ENCODE measurements at places on chromosomes 2 and 18.
A peak's percentile ranks its signal among the peaks of the same experiment; 100 is the strongest.

DNA sequence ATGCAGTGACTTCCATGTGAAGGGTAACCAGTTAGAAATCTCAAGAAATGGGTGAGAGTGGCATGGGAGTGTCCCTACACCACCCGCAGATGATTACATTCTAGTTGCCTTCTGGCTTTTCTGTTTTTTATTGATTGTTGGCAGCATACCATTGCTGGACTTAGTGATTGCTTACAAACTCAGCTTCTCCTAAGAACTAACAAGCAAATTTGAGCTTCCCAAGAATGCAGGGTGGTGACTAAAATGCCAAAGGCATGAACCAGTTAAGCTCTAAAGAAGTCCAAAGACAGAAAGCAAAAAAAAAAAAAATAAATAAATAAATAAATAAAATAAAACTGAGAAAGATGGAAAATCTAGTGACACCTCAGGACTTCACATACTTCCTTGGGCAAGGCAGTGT, 245.5 kb upstream of the PARD3B start:
- no peaks in the 10 kb centered on the region for H3K4me1 ChIP-seq
- H3K27me3 ChIP-seq: peaks cover 5% of the 10 kb centered on the region
- no peak overlapping the region for H3K4me3 ChIP-seq
- H3K36me3 ChIP-seq: no peaks in the 10 kb centered on the region
- DNase-seq: no peak
- H3K27ac ChIP-seq: no peak overlapping the region

GRCh38 chr2:231483398-231484329, 19.4 kb upstream of the NCL start:
- H3K27ac ChIP-seq: peak overlapping the region; percentile 61
- H3K27me3 ChIP-seq: peaks cover 9% of the 10 kb centered on the region
- no peak for DNase-seq

- H3K27ac ChIP-seq: no peak overlapping the region
- H3K4me1 ChIP-seq: peaks cover 14% of the 10 kb centered on the region
- H3K27me3 ChIP-seq: peaks cover 15% of the 10 kb centered on the region
- no peak for DNase-seq
These were observed 16.6 kb upstream of the DNMT3A start for GRCh38 chr2:25358249-25358815.

- H3K36me3 ChIP-seq: no peaks in the 10 kb centered on the region
- peak within 1 kb of the TSS; percentile 70 for H3K4me3 ChIP-seq
- H3K27me3 ChIP-seq: peaks cover 8% of the 10 kb centered on the region
- DNase-seq: no peak
- no peaks in the 10 kb centered on the region for H3K4me1 ChIP-seq
These were observed at the start of gene EPB41L3 for GRCh38 chr18:5543773-5544389. Gene EPB41L3 (minus strand): TSS chr18:5543997. CDS start chr18:5489183, 54,814 bp downstream.

GRCh38 chr18:59902131-59902992, 2.6 kb downstream of the PMAIP1 start:
- H3K4me1 ChIP-seq: peaks cover 78% of the 10 kb centered on the region
- peaks cover 26% of the 10 kb centered on the region for H3K36me3 ChIP-seq
- H3K27me3 ChIP-seq: peaks cover 3% of the 10 kb centered on the region
- H3K27ac ChIP-seq: peak overlapping the region; percentile 74
- peak; percentile 76 for DNase-seq
- H3K4me3 ChIP-seq: peak overlapping the region; percentile 91

GRCh38 chr18:3046216-3046808, 33.4 kb upstream of the LPIN2 start:
- H3K4me1 ChIP-seq: peaks cover 5% of the 10 kb centered on the region
- no peak overlapping the region for H3K27ac ChIP-seq
- H3K27me3 ChIP-seq: peaks cover 2% of the 10 kb centered on the region
- no peak overlapping the region for H3K4me3 ChIP-seq
- H3K36me3 ChIP-seq: no peaks in the 10 kb centered on the region

DNA sequence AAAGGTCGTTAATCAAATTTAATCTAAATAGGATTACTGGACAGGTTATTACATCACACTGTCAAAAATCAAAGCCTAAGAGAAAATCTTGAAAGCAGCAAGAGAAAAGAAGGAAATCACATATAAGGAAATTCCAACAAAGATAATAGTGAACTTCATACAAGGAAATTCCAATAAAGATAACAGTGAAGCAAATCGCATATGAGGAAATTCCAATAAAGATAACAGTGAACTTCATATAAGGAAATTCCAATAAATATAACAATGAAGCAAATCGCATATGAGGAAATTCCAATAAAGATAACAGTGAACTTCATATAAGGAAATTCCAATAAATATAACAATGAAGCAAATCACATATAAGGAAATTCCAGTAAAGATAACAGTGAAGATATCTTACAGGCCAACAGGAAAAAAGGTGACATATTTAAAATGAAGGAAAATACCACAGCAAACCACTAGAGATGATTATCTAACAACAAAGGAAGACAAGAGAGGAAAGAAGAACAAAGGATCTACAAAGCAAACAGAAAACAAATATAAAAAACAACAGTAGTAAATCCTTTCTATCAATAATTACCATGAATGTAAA, 787.7 kb downstream of the CCDC85A start:
- H3K4me3 ChIP-seq: no peak overlapping the region
- DNase-seq: no peak
- H3K36me3 ChIP-seq: peaks cover 23% of the 10 kb centered on the region
- peaks cover 26% of the 10 kb centered on the region for H3K4me1 ChIP-seq
- H3K27me3 ChIP-seq: peaks cover 2% of the 10 kb centered on the region
